ENCODE measurements at places on chromosomes 1 and 21.

DNA sequence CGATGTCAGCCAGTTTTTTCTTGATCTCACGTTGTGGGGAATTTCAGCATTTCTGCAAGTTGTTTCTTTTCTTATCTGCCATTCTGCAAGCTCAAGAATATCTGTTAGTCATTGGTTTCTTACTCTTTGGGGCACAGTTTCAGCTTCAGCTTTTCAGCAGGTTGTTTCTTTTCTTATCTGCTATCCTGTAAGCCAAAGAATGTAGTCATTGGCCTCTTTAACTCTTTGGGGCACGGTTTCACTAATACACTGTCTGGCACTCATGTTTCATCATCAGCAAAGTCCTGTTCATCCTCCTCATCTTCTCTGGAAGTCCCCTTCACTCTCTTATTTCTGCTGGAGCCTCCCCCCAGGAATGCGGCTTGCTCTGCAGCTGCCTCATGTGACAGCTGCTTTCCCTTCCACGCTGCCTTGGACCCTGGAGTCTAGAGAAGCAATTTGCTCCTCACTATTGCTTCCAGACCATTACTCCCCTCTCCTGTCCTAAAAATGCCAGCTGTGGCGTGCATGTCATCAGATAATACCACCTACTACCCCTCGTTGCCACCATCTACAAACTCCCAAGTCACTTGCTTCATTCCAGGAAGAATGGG lies 67.0 kb upstream of the CACNA1E start:
- no peak for DNase-seq

- DNase-seq = no peak
These were observed 73.5 kb downstream of the ABL2 start for GRCh38 chr1:179156026-179156425.

DNA sequence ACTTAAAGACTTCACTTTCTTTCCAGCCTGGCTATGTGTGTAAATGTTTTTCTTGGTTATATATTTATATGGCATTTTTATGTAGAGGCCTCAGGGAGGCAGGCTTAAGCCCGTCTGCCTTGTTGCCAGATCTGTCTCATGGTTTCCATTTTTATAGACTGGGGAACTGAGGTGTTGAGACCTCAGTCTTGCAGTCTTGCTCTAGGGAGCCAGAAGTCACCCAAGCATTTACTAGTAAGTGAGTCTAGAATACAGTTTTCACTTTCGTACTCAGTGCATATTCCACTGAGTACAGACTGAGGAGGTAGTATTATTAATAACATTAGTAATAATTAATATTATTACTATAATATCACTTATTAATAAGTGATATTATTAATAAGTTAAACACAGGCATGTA lies 161.4 kb downstream of the UCK2 start:
- DNase-seq = no peak

- no peak for DNase-seq
These were observed 58.9 kb upstream of the LAPTM5 start for GRCh38 chr1:30816211-30817076.

DNA sequence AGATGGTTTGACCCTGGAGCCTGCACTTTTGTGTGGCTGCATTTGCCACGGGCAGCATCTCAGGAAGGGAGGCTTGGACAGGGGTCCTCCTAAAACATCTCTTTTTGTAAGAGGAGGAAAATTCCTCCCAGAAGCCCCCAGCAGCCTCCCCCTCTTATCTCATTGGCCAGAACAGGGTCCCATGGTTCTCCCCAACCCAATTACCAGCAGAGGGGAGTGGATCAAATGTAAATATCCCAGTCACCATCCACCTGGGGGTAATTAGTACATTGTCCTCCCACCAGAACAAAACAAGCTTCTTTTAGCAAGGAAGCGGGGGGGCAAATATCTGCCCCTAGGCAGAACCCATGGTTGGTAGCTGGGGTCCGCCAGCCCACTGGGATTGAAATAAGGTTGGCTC lies 44.7 kb upstream of the TENT5B start:
- no peak for DNase-seq

GRCh38 chr1:28248273-28249012 lies 10.9 kb upstream of the SESN2 start:
- DNase-seq = peak; percentile 69

DNA sequence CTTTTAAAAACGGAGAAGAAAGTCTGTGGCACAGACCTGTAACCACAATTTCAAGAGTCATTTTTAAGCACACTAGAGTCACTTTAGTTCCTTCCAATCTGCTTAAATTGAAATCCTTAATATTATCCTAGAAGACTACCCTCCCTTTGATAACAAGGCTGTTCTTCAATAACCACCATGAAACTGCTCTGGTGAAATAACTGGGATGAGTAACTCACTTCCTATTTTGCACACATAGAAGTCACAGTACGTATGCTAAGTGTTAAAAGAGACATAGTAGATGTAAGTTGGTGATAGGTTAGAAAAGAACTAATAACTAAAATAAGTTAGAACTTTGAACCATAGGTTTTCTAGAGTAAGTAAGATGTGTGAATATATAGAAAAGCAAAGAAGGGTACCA lies 107.8 kb downstream of the NME7 start:
- no peak for DNase-seq

DNA sequence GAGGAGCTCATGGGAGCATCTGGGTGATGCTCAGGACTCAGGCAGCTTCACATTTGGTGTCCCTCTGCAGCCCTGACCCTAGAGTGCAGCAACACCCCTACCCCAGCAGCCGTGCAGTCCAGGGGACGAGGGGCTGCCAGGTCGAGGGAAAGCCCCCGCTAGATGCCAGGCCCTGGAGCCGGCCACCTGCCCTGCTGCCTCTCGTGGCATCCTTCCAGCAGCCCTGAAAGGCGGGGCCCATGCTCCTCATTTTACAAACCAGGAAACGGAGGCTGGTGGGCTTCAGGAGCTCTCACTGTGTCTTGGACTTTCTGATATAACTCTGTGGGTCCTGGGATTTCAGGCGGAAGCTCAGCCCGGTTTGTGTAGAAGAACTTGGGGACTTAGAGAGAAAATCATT lies 120.5 kb upstream of the WNT4 start:
- no peak for DNase-seq

- DNase-seq = no peak
These were observed 223.9 kb downstream of the KCNK2 start for GRCh38 chr1:215306426-215306825.

DNA sequence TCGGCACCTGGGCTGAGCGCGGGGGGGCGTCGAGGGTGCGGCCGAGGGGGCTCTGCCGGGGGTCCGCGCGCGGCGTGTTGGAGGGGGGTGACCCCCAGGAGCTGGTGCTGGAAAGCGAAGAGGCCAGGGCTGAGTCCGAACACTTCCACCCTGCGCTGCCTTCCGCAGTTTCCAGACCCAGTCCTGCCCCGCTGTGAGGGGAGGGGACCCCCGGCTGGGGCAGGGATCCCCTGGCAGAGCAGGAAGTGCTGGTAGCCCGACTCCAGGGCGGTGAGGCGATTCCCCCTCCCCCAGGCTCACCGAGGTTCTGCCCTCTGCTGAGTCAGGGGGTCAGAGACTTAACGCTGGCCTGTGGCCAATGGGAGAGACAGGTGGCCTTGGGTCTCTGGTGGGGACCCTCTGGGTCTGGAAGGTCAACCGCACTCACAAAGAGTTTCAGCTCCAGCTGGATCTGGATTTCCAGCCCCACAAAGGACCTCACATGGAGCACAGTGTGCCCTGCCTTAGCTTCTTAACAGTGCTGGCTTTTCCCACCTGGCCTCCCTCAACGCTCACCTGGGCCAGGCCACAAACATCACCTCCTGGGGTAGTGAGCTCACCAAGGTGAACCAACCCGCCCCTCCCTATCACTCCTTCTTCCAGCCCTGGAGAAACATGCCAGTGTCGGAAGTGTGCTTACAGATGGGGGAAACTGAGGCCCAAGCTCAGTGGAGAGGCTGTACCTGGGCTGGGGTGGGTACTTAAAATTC lies 39.8 kb upstream of the SYNC start:
- DNase-seq = no peak

GRCh38 chr1:65963156-65963888 lies 170.6 kb downstream of the PDE4B start:
- DNase-seq = no peak

DNA sequence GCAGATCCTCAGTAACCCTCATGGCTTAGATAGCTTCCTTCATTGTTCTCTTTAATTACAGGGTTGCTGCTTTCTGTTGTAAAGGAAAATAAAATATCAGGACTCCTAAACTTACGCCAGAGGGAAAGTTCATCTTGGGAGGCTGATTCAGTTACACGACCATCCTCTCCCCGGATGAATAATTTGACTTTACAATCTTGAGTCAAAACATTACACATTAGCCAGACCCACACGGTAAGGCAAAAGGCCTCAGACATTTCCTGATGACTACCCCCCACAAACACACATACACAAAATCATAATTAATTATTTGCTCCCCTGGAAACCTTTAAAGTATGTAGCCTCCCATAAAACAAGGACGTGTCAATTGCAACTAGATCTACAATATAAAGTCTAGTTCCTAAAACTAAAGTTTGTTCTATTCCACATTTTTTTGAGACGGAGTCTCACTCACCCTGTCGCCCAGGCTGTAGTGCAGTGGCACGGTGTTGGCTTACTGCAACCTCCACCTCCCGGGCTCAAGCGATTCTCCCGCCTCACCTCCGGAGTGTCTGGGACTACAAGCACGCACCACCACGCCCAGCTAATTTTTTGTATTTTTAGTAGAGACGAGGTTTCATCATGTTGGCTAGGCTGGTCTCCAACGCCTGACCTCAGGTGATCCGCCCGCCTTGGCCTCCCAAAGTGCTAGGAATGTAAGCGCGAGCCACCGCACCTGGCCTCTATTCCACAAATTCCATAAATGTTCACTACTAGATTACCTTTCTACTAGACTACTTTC lies 830 bp upstream of the PRDX1 start:
- DNase-seq = no peak

GRCh38 chr1:156602557-156602993 lies 1.3 kb upstream of the GPATCH4 start:
- no peak for DNase-seq

DNA sequence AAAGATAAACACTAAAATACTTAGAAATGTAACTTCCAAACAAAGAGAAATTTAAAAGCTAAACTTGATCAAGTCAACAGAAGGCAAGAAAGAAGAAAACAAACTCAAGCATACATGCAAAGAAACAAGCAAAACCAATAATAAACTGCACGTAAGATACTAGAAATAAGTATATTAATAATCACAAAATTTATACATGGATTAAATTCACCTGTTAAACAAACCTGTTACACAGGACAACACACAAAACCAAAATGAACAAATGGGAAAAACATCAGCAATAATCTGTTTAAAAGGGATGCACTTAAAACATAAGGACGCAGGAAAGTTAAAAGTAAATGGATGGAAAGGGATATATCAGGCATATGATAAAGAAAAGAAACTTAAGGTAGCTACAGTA lies 165.8 kb downstream of the CDC42BPA start:
- no peak for DNase-seq

GRCh38 chr1:119968068-119968492 lies 71.8 kb upstream of the ADAM30 start:
- peak; percentile 62 for DNase-seq

DNA sequence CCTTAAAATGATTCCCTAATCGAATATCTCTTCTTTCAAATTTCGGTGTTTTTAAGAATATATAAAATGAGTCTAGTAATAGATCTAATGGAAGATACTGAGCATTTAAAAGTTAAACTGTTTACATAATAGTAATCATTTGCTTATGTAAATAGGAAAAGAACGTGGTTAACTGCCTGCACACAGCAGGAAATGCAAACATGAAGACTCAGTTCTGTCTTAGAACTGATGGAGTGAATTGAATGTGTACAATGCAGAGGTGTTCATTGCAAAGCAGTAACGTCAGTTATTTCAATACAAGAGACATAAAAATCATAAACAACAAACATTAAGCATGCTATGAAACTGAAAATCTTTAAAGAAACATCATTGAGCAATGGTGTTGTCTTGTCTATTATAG lies 359.4 kb upstream of the ADAMTS5 start:
- DNase-seq = no peak

GRCh38 chr1:197920067-197920396 lies 2.9 kb downstream of the LHX9 start:
- no peak for DNase-seq

GRCh38 chr1:174112489-174113162 lies 46.7 kb upstream of the RABGAP1L start:
- DNase-seq = no peak

DNA sequence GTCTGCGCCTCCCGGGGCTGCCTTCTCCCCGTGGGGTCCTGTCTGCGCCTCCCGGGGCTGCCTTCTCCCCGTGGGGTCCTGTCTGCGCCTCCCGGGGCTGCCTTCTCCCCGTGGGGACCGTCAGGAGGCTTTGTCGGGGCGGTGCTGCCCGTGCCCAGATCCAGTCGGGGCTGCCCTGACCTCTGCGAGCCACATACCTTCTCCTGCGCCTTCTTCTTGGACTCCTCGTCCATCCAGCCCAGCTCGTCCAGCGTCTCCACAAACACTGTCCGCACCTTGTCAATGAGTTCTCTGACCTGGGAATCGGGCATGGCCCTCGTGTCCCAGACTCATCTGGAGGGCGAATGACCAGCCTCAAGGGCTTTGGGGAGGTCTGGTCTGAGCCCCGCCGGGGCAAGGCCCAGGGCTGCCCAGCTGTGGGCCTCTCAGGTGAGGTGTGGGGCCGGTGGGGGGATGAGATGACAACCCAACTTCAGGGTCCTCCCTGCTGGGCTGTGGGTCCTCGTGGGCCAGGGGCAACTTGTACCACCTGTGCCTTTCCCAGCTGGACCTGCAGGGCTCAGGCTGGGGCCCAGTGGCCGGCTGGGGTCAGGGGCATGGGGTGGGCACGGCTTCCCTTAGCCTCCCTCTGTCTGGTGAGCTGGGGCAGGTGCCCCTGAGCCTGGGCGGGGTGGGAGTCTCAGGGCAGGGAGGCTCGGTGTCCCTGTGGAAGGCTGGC lies 9.4 kb downstream of the PRXL2B start:
- no peak for DNase-seq

DNA sequence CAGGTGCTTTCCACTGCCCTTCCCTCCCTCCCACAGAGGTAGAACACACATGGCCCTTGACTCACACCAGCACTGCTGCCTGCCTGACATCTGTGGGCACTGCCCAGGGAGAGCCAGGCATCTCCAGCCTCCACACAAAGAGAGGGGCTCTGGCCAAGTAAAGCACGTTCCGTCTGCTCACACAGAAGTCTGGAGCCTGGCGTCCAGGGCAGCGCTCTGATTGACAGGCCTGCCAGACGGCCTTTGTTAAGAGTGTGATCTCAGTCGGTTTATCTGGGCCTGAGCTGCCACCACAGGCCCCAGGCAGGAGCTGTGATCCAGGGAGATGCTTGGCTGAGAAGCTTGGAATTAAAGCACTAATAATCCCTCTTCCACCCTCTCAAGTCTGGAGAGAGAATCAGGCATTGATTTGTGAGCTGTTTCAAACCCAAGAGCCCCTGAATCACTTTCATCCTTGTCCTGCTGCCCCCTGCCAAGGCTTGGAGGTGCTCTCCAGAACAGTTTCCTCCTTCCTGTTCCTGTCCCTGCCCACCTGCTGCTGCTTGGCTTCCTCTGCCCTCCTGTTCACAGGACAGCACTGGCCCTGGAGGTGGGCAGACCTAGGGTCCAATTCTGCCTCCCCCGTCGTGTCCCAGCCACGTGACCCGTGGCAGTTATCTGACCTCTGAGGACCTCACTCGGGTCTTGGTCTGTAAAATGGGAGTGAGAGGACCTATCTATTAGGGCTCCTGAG lies 3.7 kb downstream of the DMRTB1 start:
- no peak for DNase-seq

Data from stimulated activated CD8-positive, alpha-beta memory T cell treated with anti-CD3 and anti-CD28 coated beads, Interleukin-7, amount 100 ng/mL, for 24 hours (primary cell).